Choroid plexus epithelial cell (primary cell): ENCODE measurements at places on chromosomes 5 and 9.

GRCh38 chr9:89606049-89606623, 1.3 kb downstream of the GADD45G start:
- DNase-seq: peak; percentile 74

- peak; percentile 89 for DNase-seq
Observed at GRCh38 chr9:129550199-129550839, 70.6 kb downstream of the C9orf50 start.

GRCh38 chr9:6051511-6051950, 36.1 kb upstream of the RANBP6 start:
- DNase-seq: no peak

- no peak for DNase-seq
Observed at GRCh38 chr5:179234563-179235135, 110.6 kb downstream of the ADAMTS2 start.

DNA sequence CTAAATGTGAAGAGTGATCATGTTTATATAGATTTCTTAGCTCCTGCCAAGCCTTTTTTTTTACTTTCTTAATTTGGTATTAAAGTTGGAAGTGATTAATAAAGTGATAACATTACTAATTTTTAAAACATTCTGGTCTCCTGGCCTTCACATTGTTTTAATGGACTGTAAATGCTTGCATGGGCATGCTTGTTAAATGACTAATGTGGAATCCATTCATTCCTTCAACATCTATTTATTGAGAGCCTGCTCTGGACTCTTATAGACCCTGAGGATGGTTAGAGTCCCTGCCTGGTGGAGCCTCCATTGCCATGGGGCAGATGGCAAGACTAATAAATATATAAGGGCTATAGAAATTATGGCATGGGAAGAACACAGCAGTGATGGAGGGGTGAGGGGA, 103.5 kb downstream of the NTRK2 start:
- DNase-seq: no peak

- no peak for DNase-seq
Observed at GRCh38 chr9:108113596-108113995, 624.0 kb upstream of the KLF4 start.

- no peak for DNase-seq
Observed at GRCh38 chr9:80072451-80072850, 500.7 kb downstream of the TLE4 start.

GRCh38 chr5:5409151-5409810, 13.2 kb upstream of the ICE1 start:
- peak; percentile 19 for DNase-seq

DNA sequence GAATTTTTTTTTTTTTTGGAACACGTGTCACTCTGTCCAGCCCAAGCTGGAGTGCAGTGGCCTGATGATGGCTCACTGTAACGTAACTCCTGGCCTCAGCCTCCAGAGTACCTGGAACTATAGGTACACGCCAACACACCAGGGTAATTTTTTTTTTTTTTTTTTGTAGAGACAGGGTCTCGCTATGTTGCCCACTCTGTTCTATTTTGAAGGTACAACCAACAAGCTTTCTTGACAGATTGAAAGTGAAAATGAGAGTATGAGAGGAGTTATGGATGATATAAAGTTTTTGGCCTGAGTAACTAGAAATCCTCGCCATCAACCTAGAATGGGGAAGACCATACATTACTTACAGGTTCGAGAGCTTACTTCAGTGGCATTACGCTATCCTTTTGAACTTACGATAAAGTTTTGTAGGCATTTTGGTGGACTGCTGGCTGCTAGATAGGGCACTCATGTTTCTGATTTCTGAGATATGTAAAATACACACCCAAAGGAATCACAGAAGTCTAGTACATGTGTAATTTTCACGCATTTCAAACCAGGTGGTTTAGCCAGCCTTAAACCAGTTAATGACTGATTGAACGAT, 806 bp upstream of the CDC42SE2 start:
- DNase-seq: peak; percentile 25

GRCh38 chr9:89563571-89564345, 41.1 kb upstream of the GADD45G start:
- DNase-seq: no peak

DNA sequence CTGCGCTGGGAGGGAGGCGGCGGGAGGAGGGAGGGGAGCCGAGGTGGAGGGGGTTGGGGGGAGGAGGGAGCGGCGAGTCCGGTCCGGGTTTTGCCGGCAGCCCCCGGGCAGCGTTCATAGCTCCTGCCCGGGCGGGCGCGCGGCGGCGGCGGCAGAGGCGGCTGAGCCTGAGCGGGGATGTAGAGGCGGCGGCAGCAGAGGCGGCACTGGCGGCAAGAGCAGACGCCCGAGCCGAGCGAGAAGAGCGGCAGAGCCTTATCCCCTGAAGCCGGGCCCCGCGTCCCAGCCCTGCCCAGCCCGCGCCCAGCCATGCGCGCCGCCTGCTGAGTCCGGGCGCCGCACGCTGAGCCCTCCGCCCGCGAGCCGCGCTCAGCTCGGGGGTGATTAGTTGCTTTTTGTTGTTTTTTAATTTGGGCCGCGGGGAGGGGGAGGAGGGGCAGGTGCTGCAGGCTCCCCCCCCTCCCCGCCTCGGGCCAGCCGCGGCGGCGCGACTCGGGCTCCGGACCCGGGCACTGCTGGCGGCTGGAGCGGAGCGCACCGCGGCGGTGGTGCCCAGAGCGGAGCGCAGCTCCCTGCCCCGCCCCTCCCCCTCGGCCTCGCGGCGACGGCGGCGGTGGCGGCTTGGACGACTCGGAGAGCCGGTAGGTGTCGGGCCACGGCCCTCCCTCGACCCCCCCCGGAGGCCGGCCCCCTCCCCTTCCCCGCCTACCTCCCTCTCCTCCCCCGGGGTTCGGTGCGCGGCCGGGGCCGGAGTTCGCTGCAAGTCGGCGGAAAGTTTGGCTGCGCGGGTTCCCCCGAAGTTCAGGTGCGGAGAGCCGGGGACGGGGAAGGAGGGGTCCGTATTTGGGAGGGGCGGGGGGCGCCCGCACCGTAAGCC, at the start of gene CXXC5:
Gene CXXC5 (plus strand): TSS at position 145 of the 877 bp plus-strand sequence. CDS start 32,175 bp downstream, outside the sequence.
- DNase-seq: peak; percentile 90

- peak; percentile 50 for DNase-seq
Observed at GRCh38 chr5:38601133-38601862, 44.9 kb upstream of the LIFR start.

GRCh38 chr9:122392284-122392683, 21.5 kb downstream of the PTGS1 start:
- DNase-seq: no peak

GRCh38 chr9:97963232-97963631, 19.9 kb upstream of the ANP32B start:
- DNase-seq: no peak

DNA sequence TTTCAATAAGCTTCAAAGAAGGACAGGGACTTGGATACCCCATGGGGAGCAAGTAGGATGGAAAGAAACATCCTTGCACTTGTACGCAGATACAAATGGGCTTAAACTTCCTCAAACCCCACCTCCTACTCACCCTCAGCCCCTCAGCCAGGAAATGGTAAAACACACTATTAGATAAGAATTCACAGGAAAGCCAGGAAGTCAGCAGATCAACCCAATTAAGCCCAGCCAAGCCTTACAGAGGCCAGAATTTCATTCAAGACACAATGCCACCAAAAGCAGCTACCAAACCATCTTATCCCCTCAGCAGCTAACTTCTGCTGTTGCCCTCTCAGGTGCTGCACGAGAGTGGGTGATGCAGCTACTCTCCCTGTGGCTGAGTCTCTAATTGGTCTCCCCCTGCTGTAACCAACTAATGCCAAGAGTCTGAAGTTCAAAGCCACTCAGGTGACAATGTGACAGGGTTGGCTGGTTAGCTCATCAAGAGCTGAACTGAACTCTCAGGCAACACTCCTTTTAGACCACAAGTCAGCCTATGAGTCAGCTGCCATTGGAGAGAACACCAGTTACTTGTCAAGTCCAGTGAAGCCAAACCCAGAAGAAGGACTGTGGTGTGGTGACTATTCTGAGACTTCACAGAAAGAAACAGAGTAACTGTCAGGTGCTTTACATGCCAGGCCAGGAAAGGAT, 201.9 kb downstream of the ZNF608 start:
- peak; percentile 11 for DNase-seq

DNA sequence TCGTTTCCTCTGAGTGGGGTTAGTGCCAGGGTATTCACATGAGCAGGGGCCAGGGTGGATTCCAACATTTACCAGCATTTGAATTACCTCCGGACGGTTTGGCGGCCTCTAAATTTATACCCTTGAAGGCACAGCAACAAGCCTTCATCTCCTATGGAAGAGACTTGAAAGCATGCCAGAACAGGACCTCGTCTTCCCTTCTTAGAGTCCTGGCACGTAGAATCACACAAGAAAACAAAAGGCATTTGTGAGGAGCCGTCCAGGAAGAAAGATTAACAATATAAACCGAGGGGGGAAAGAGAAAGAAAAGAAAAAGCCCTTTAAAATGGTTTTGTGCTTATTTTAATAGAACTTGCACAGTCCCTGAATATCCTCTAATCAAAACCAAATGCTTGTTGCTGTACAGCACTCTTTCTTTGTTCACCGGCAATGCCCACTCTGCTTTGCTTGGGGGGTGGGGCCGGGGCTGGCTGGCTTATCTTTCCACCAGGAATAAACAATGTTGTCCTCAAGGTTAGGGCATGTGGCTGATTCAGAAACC, 575.8 kb upstream of the ZNF462 start:
- DNase-seq: no peak

DNA sequence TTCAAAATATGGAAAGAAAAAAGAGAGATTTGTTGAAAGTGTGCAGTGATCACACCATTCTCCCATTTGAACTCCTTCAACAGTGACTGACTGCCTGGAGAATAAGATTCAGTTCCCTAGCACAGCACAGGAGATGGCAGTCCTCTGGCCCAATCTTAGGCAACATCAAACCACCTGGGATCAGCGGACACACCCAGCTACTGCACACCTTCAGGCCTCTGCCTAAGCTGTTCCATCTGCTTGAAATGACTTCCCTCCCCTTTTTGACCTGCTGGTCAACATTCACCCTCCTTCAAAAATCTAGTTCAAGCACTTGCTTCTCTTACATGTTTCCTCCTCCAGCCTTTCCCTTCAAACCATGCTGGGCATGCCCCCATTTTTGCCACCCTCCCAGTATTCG, 4.5 kb downstream of the MAPK9 start:
- no peak for DNase-seq

DNA sequence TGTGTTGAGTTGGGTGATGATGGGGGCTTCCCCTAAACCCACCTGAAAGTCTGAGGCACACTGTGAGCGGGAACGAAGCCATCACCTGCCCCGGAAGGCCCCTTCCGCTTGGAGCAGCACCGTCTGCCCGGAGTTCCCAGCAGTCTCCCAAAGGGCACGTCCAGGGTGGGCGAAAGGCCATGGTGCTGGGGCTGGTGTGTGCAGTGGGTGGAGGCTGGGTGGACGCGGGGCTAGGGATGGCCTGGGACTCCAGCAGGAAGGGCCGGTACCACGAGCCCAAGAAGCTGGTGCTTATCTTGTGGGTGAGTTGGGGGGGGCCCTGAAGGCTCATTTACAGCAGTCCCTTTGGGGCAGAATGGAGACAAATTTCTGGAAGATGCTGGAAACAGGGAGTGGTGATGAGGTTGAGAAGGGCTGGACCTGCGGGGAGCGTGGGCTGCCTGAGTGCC, 4.6 kb downstream of the FLT4 start:
- no peak for DNase-seq

GRCh38 chr9:89576404-89576839, 28.4 kb upstream of the GADD45G start:
- peak; percentile 63 for DNase-seq

GRCh38 chr9:83312537-83312936, 225.7 kb downstream of the FRMD3 start:
- DNase-seq: no peak

GRCh38 chr5:151587796-151588555, 3.2 kb downstream of the FAT2 start:
- DNase-seq: no peak
